ENCODE measurements at places on chromosomes 4 and X.

DNA sequence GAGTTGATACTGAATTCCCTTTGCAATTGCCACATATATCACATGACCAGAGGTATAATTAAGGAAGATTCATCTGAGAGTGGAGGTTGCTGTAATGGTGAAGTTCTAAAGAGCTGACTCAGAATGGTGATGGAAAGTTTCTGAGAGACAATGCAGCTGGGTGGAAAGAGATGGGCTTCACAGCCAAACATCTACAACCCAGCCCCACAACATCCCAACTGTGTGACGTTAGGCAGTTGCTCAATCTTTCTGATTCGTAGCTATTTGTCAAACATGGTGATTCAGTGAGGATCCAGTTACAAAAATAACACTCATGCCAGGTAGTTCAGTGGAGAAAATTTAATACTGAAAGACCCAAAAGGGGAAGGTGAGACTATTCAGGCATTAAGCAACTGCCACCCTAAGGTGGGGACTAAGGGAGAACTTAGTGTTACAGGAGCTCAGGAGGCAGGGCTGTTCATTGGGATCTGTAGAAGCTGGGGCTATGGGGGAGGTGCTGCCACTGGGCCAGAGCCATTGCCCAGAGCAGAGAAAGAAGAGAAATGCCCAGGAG, 6.9 kb upstream of the AFF1 start:
- DNase-seq: no peak

DNA sequence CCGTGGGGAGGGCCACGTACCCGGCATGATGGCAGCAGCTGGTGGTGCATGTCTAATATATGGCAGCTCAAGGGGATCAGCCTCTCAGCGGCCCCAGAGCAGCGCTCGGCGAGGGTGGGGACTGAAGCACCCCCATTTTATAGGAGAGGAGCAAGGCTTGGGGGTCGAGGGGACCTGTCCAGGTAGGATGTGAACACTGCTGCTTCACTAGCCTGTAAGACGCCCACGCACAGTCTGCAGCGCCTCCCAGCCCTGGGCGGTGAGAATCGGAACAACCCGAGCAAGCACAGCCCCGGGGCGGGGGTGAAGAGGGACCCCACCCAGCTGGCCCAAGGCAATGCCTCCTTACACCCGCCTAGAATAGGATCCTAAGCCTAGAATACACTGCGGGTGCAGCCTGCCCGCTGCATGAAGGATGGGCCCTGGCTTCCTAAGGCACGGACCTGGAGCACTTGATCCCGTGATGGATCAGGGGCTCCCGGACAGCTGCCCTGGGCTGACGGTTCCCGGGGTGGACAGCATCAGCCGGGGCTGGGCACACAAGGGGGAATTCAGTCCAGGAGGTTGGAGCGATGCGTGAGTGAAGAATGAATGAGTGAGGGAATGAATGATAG, 17.6 kb downstream of the ADRA2C start:
- DNase-seq: no peak

- no peak for DNase-seq
Observed at GRCh38 chr4:87281603-87282002, 41.1 kb downstream of the HSD17B13 start.

DNA sequence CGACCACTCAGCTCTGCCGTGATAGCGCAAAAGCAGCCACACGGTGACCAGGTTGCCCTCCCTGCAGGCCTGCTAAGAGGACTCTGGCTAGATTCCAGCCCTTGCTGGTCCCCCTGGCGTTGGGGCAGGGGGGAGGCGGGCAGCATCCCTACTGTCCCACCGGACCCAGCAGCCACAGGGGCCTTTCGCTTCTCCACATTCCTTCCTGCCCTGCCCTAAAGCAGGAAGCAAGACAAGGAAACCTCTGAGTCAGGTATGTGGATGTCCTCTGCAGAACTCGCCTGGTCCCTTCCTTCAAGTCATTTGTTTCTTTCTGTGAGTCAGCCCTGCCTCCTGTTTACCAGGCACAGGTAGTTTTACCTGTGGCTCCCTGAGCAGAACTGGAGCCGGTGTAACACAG, 60.2 kb upstream of the CLDN34 start:
- DNase-seq: no peak

- DNase-seq: no peak
Observed at GRCh38 chrX:80512924-80513323, 92.7 kb downstream of the TENT5D start.
